H7 (cell line): ENCODE measurements at places on chromosomes 7 and 10. TPM values are rescaled to one million over a fixed set of nuclear protein-coding genes. Genes with fewer than 3 reads are reported as not detected.

DNA sequence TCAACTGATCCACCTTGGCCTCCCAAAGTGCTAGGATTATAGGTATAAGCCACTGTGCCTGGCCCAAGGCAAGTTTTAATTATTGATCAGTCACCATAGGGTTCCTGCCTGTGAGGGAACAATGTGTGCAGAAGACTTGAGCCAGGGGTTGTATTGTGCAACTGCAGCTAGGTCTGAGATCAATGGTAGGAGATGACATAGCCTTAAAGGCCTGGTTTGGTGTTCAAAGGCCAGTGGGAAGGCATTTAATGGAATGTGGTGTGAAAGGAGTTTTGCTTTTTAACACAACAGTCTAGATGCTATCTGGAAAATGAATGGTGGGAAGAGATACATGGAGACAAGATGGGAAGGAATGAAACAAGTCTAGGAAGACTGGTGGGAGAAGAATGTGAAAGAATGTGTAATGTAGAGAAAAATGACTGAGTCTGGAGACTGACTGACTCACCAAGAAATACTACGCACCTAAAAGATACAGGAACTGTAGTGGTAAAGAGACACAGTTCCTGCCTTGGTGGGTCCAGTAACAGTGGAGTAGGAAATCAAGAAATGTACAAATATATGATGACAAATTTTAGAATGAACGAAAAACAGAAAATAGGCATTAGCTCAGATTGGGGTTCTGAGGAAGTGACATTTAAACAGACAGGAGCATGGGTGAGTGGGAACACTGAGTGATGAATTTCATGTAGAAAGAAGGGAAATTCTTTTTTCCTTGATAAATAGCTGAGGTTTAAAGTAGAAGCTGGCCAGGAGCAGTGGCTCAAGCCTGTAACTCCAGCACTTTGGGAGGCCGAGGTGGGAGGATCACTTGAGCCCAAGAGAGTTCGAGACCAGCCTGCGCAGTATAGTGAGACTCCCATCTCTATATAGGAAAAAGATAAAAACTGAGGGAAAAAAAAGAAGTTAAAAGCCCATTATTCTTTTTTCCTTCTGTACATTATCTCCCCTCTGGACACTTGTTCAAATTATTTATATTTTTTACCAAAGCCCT is 9.4 kb downstream of the HNRNPF start:
- DNase-seq: no peak

- DNase-seq: peak; percentile 81
Observed at GRCh38 chr7:27173511-27173955, 587 bp downstream of the HOXA10 start.

Gene CTNNA3
- total RNA-seq: 2.3 and 10.6 TPM in 2 replicates

- no peak for DNase-seq
Observed at GRCh38 chr10:95847007-95847406, 60.8 kb upstream of the CC2D2B start.

DNA sequence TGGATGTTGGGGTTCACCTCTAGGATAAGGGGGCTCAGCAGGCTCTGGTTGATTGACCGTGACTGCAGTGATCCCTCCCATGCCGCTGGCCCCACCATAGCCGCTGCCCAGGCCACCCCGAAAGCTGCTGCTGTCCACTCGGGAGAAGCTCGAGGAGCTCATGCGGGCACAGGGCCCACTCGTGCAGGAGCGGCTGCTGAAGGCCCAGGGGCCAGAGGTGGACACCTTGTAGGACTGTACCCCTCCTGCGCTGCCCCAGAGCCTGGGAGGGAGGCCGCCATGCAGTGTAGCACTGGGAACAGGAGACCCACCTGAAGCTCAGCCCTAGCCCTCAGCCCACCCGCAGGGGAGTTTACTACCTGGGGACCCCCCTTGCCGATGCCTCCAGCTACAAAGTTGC is 70.0 kb downstream of the CHRM2 start:
- DNase-seq: no peak

GRCh38 chr10:6033954-6034353 is 28.2 kb downstream of the IL2RA start:
- DNase-seq: no peak

DNA sequence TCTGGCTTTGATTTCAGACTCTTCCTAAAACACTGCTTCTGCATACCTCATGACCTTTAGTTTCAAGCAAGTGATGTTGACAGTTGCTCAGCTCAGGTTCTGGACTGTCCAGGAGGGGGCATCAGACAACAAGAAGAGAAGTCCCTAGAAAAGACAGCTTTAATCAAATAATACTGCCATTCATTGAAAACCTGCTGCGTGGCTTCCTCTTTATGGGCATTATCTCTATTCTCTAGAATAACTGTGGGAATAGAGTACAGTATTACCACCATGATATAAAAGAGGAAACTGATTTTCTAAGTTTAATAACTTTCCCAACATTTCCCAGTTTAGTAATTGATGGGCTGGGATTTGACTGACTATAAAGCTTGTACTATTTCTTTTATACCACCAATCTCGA is 170.4 kb downstream of the SNX13 start:
- peak; percentile 16 for DNase-seq

GRCh38 chr7:128928159-128928813 is 9.4 kb upstream of the IRF5 start:
- peak; percentile 39 for DNase-seq

Gene LRRC18
- not detected in 2 replicates for total RNA-seq

DNA sequence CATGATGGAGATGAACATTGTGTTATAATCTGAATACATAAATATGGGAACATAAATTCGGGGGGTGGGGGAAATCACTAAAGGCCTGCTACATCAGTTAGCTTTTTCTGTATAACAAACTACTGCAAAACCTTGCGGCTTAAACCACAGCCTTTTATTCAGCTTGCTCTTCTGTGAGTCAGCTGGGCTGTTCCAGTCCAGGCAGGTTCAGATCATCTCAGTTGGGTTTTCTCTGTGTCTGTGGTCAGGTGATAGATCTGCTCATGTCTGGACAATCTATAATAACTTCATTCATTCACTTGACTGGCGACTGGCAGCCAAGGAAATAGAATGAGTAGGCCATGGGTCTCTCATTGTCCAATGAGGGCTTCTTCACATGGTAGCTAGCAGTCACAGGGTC is 23.5 kb downstream of the HTR7 start:
- no peak for DNase-seq

Gene ARL4A
- total RNA-seq: 25.3 and 28.5 TPM in 2 replicates

GRCh38 chr10:113496111-113497109 is 56.4 kb upstream of the HABP2 start:
- DNase-seq: no peak

DNA sequence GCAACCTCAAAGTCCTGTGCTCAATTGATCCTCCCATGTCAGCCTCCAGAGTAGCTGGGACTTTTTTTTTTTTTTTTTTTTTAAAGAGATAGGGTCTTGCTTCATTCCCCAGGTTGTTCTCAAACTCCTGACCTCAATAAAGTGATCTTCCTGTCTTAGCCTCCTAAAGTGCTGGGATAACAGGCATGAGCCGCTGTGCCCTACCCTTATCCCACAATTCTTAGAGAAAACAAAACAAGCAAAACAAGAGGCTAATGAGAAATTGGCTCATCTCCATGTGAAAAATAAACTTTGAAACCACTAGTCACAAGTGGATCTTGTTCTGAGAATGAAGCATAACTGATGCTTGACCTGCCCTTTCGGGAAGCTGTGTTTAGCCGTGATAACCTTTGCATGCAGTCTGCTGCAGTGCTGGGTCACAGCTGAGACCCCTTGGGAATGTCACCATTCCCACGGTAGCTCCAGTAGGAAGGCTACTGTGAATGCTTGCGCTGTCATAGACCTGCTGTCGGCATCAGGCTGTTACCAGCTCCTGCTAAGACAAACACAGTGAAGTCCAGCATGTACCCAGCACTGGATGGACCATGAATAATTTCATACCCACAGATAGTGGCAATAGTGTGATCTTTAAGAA is 290.7 kb upstream of the KIAA1217 start:
- DNase-seq: no peak

Gene LRRTM3
- total RNA-seq: 0.21 and 0.33 TPM in 2 replicates
